ENCODE measurements at places on chromosomes 2 and 18.

DNA sequence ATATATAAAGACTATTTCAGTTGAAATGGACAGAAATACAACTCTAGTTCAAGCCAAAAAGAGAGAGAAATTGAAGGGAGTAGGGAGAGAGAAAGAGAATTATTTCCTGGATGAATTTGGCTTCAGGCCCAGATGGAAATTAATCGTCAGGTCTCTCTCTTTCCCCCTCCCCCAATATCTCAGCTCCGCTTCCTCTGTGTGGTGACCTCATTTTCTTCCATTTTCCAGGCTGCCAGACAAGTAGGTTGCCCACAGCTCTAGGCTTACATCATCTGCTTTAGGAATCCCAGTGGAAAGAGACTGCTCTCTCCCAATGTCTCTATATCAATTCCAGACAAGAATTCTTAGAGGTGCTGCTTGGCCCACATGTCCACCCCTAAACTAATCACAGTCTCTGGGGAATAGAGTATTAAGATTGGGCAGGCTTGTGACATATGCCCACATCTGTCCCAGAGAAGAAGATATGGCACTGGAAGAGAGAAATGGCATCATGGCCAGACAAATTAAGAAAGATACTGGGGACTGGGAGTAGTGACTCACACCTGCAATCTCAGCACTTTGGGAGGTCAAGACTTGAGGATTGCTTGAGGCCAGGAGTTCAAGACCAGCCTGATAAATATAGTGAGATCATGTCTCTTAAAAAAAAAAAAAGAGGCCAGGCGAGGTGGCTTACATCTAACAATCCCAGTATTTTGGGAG lies 37.2 kb upstream of the CFAP36 start:
- no peak for DNase-seq

GRCh38 chr2:198309673-198310280 lies 505.4 kb downstream of the PLCL1 start:
- DNase-seq = peak; percentile 30

- no peak for DNase-seq
Measured at GRCh38 chr2:42196070-42196402, 26.9 kb downstream of the EML4 start.

DNA sequence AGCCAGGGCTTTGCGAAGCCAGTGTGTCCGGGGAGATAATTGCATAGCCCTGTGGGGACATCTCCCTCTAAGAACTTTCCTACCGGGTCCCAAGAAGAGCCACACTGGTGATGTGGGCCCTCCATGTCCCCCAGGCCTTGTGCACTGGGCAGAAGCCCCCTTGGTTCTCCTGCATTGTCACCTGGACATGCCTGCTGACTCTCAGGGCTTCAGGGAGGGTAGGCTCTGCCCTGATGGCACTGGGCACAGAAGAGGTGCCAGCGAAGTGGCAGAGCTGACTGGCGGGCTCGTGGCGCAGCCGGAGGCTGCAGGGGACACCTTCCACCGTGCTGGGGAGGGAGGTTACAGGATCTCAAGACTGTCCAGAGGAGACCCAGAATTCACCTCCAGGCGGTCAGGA lies 28.3 kb downstream of the GLI2 start:
- DNase-seq = no peak

- DNase-seq = no peak
Measured at GRCh38 chr18:40670668-40671375, 1284.2 kb upstream of the PIK3C3 start.

GRCh38 chr18:44590956-44591670 lies 89.6 kb upstream of the SETBP1 start:
- DNase-seq = no peak
